ENCODE measurements at places on chromosomes 2 and 18.

GRCh38 chr18:78986018-78986481, 6.4 kb downstream of the SALL3 start:
- no peak for DNase-seq

DNA sequence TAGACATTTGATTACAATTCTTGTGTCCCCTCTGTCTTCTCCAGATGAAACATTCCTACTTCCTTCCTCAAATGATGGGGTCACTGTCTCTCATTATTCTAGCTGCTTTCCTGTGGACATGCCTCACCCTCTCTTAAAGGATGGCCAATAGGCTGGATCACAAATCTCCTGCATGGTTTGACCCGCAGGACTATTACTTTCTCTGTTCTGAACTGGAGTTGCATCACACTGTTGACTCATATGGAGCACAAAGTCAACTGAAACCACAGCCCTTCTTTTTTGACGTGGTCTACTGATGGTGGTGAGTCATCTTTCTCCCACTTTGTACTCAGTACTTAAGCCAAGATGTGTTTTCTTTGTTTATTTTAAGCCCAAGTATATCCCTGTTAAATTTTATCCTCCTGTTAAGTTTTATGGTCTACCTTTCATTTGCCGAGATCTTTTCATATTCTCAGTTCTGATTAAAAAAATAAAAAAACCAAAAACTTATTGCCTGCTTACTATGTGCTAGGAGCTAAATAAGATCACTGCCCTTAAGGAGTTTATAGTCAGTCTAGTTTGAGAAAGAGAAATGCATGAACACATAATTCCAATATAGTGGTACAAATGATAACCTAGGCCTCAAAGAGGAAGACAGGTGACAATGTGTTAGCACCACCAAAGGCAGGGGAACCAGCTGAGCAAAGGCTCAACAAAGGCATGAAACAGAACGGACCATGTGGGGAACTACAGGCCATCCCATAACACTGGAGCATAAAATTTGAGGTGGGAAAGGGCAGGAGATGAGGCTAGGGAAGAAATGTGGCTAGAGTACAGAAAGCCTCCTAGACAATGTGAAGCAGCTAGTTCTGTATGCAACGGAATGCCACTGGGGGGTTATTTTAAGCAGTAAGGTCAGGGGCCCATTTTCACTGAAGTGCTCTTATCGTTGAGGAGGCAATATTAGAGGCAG, 67.6 kb upstream of the ZFP36L2 start:
- no peak for DNase-seq

DNA sequence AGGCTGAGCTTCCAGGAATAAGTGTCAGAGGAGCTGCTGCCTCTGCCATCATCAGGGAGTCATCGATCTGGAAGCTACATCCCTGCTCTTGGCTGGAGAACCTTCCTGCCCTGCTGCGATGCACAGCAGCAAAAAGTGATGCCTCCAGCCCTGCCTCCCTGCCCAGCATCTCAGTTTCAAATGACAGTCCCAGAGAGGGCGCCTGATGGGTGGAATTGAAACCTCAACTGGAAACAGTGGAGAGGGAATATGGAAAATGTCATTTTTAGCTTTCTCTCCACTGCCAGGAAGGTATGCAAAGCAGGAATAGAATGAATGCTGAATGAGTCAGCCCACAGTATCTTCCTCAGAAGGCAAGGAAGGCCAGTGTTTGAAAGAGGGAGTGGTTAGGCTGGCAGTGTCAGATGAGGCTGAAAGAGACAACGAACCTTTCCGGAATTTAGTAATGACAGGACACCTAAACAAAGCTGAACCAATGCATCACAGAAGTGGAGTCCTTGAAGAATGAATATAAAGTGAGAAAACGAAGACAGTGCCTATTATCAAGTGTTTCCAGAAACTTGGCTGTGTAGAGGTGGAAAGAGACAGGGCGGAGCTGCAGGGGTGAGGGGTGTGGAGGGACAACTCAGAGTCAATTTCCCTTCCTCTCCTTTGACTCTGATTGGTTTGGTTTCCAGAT, 153.9 kb upstream of the NDUFV2 start:
- DNase-seq: no peak

- no peak for DNase-seq
Observed at GRCh38 chr2:57891086-57891712, 155.4 kb upstream of the VRK2 start.

- DNase-seq: no peak
Observed at GRCh38 chr2:171069286-171069956, 91.3 kb downstream of the TLK1 start.

DNA sequence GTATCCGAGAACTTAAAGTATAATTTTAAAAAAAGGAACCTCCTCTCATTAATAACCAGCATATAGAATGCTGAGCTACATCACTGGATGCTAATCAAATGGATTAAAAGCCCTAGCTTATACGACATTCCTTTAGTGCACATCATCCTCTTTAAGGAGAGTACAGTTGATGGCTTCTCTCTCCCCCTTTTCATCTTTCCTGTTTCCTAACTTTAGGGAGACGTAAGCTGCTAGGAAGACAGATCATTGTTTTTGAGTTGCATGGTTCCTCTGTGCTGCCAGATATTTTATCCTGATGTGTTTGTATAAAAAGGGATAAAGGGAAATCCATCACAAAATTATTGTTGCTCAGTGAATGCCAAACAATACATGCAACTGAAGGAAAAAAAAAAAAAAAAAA, 94.2 kb downstream of the SLC8A1 start:
- no peak for DNase-seq

GRCh38 chr2:37388074-37388473, 43.6 kb downstream of the QPCT start:
- no peak for DNase-seq

- DNase-seq: no peak
Observed at GRCh38 chr2:185895828-185896693, 157.5 kb downstream of the FSIP2 start.

DNA sequence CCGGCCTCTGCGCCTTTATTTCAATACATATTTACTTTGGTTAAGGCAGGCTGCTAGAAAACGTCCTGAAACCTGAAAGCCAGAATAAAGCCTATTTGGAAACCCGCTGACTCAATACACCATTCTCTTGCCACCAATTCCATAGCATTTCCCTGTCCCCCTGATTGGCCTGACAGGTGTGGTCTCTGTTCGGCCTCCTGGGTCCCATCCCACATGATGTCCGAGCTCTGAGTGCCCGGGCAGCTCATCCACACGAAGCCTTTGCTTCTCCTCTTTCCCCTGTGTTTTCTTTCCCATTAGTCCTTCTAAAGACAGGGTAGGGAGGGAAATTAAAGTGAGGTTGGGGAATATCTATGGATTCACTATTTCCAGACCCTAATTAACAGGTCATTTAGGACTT, 42.6 kb upstream of the ZNF516 start:
- DNase-seq: no peak

- no peak for DNase-seq
Observed at GRCh38 chr18:10252952-10253705, 201.3 kb upstream of the APCDD1 start.

GRCh38 chr2:170695521-170696410, 19.4 kb upstream of the SP5 start:
- DNase-seq: no peak

- no peak for DNase-seq
Observed at GRCh38 chr2:16408331-16409005, 257.2 kb downstream of the CYRIA start.

- DNase-seq: no peak
Observed at GRCh38 chr18:10979411-10979810, 170.0 kb downstream of the PIEZO2 start.

- DNase-seq: no peak
Observed at GRCh38 chr18:61953161-61953560, 60.4 kb upstream of the RNF152 start.

GRCh38 chr2:68516051-68516955, 48.9 kb downstream of the APLF start:
- DNase-seq: no peak

- no peak for DNase-seq
Observed at GRCh38 chr2:3481736-3482362, 37.5 kb downstream of the ADI1 start.

- DNase-seq: no peak
Observed at GRCh38 chr2:160411167-160411566, 82.4 kb downstream of the RBMS1 start.

DNA sequence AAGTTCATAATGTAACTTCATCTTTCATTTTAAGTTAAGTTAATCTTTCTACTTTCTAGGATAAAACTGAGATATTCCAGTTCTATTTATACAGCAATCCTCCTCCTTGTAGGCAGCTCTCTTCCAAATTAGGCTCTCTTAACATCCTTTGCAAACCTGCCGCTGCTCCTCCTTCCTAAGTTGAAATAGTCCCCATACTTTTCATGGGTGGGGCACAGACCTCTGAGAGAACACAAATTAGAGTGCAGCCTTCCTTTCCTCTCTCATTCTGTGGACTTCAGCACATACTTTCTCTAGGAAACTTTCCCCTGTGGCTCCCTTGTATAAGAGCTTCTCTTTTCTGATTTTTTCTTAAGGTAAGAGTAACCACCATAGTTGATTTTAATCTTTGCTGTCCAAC, 28.3 kb downstream of the TWSG1 start:
- no peak for DNase-seq

- DNase-seq: no peak
Observed at GRCh38 chr2:10423400-10423774, 24.7 kb downstream of the ODC1 start.

GRCh38 chr2:161067846-161068350, 92.3 kb upstream of the TANK start:
- DNase-seq: no peak

- DNase-seq: no peak
Observed at GRCh38 chr2:1747065-1747941, 3.0 kb upstream of the PXDN start.

GRCh38 chr18:73852789-73853549, 294.7 kb downstream of the FBXO15 start:
- DNase-seq: no peak

DNA sequence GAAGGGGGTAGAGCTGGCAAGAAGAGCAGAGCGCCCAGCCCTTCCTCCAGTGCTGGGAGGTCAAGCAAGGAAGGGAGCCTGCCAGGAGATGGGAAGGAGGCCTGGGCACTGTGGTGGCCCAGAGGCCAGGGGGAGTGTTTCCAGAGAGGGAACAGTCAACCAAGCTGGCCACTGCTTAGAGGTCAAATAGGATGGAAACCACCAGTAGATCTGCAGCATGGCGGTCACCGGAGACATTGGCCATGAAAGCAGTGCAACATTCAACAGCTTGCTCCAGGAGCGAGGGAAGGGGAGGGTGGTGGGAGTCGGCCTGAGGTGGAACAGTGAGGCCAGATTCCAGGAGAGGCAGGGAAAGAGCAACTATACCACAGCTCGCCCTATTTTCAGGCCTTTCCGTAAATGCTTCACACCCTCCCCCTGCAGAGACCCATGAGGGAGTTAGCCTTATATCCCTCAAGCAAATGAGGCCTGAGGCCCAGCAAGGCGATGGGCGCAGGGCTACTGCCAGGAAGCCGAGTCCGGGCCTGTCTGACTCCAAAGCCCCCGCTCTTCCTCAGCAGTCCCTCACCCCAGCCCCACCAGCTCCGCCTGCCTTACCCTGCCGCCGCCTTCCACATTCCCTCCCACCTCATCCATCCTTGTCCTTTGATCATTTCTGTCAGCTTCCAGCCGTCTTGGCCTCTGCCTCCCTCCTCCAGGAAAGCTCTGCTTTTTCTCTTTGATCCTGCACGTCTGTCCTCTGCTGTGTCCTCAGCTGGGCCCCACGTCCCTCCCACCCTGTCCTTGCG, 17.0 kb downstream of the KCNK3 start:
- DNase-seq: no peak

- DNase-seq: no peak
Observed at GRCh38 chr2:28601616-28602015, 105.8 kb downstream of the PLB1 start.

GRCh38 chr2:135471106-135471505, 59.9 kb downstream of the ZRANB3 start:
- DNase-seq: no peak

GRCh38 chr2:113700186-113700841, 56.1 kb downstream of the SLC35F5 start:
- no peak for DNase-seq

DNA sequence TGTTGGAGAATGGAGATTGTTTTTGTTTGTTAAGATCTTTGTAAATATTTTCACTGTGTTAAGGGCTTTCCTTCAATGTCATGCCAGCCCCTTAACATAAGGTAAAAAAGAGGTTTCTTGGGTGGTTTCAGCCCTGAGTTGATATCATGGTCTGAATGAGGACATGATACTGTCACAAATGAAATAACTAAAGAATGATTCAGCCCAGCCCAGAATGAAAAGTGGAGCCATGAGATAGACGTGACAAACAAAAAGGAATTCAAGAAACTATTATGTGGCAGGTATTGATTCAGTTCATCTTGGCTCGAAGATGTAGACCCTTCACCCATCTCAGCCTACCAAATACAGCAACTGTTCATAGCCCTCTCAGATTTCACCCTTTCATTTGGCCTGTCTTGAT, 88.6 kb upstream of the TTN start:
- DNase-seq: no peak

- DNase-seq: no peak
Observed at GRCh38 chr2:1628893-1629292, 115.4 kb downstream of the PXDN start.

DNA sequence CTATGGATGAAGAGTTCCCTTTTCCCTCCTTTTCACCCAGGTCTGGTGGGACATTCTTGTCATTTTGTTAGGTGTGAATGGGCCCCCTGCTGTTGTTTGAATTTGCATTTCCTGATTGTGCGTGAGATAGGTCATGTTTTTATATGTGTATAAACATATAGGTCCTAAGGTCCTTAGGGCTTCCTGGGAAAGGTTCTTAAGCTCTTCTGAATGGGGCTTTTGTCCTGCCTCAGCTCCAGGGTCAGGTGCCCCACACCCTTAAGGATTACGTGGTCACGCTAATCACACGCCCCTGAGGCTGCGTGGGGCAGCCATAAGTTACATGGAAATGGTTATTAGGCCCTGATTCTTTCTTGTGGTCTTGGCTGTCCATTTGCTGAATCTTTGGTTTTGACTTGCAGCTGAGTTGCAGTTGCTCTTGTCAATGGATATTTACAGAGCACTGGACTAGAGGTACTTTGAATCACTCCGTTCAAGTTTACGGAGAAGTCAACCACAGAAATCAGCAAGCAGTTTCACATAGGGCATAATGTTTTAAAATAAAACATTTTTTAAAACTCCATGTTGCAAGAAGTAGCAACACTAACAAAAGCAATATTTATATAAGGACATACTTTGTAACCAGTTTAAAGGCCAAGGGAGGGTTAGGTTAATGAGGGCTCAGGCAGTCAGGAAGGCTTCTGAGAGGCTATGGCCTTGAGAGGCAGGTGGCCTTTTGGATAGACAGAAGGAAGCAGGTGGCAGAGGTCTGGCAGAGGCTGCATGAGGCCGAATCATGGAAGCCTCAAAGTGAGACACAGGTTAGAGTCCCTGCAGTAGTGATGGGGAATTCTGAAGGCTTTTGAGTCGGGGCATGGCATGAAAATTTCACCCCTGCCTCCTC, 24.2 kb downstream of the LIPG start:
- DNase-seq: no peak

DNA sequence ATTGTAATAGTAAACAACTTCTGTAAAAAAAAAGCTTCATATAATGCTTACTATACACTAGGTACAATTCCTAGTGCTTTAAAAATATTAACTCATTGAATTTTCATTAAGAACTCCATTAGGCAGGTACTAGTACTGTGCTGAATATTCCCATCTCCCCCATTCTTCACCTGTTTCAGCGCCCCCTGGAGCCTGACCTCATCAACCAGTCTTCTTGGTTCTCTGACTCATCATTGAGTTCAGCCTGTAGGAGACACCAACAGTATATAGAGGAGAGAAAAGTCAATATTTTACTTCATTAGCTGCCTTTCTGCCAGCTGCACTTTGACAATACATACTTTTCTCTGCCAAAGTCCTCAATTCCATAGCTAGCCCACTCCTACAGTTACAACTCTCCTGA, 1009.9 kb upstream of the KLHL29 start:
- DNase-seq: no peak

GRCh38 chr18:75264195-75264594, 53.6 kb downstream of the TSHZ1 start:
- DNase-seq: no peak
